ENCODE measurements at places on chromosomes 5 and 9.
A peak's percentile ranks its signal among the peaks of the same experiment; 100 is the strongest.

DNA sequence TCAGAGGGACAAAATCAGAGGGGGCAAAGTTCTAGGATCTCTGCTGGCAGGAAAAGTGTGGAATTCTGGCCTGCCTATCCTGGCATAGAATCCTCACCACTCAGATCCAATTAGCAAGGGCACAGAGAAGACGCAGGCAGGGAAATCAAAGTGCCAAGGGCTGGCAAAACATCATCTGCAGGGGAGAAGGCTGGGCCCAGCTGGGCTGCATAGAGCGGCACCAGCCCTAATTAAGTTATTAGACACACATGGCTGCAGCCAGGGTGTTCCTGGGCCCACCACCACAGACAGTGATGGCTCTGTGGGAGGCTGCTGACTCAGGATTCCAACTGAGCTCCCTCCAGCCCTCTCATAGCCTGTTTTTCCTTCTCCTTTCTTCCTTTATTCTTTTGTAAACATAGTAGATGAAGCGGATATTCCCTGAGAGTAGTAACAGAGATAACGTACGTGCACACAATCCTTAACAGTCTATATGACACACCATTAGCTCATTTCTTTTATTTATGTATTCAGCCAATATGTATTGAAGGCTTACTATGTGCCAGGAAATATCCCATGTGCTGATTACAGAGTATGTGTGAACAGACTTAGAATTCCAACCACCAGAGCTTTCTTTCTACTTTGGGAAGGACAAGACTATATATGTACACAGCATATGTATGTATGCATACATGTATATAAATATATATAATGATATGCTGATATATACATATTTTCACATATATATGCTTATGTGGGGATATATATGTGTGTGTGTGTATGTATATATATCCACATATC lies 236.1 kb downstream of the ASTN2 start:
- peak; percentile 15 for DNase-seq

- DNase-seq, result no peak
These were observed 399.2 kb upstream of the KIF2A start for GRCh38 chr5:61906820-61907219.

GRCh38 chr5:102651466-102651865 lies 103.6 kb upstream of the PAM start:
- DNase-seq, result no peak

GRCh38 chr5:1431896-1432295 lies 13.3 kb downstream of the SLC6A3 start:
- no peak for DNase-seq
